ENCODE measurements at places on chromosomes 11 and 22.
A peak's percentile ranks its signal among the peaks of the same experiment; 100 is the strongest.

DNA sequence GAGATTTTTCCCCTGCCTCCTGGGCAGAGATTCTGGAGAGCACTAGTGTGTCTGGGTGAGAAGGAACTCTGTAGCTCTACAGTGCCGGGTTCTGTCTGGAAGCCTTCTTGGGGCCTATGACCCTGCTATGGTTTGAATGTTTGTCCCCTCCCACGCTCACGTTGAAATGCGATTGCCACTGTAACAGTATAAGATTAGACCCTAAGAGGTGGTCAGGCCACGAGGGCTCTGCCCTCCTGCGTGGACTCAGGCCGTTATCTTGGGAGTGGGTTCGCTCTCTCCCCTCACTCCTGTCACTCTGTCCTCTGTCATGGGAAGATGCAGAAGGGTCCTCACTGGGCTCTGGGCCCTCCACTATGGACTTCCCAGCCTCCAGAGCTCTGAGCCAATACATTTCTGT, 3.5 kb downstream of the AP5B1 start:
- no peak for DNase-seq

- DNase-seq = no peak
These were observed 3.3 kb downstream of the SIDT2 start for GRCh38 chr11:117181586-117182550.

GRCh38 chr11:65786786-65787636, at the start of gene OVOL1:
Gene OVOL1, plus strand, starts transcription at chr11:65787063. Its CDS starts 311 bp downstream, at chr11:65787374.
- peak; percentile 39 for DNase-seq

- no peak for DNase-seq
These were observed 817.4 kb downstream of the NTM start for GRCh38 chr11:132187814-132188213.

GRCh38 chr11:58549644-58550043, 26.0 kb downstream of the LPXN start:
- DNase-seq = no peak

DNA sequence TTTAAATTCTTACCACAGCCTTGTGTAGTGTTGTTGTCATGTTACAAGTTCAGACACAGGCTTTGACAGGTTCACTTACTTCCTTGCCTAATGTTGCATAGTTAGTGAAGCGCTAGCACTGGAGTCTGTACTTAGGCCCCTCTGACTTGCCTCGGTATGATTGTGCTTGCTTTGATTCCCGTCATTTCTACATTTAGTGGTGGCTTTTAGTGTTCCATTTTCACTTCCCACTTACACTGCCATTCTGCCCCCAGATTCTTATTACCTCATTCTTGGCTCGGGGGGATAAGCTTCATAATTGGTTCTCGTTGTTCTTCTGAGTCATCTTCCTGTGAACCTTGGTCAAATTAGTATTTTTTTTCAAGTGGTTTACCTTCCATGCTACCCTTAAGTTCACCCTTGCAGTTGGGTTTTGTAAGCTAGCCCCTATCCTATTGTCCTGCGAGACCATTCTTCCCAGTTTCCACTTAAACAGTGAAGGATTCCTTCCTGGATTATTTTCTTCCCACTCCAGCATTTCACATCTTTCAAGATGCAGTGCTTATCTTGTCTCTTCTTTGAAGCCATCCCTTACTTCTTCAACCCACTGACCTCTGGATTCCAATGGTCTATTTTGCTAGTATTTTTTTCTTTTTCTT, 68.7 kb downstream of the DDX10 start:
- peak; percentile 3 for DNase-seq

DNA sequence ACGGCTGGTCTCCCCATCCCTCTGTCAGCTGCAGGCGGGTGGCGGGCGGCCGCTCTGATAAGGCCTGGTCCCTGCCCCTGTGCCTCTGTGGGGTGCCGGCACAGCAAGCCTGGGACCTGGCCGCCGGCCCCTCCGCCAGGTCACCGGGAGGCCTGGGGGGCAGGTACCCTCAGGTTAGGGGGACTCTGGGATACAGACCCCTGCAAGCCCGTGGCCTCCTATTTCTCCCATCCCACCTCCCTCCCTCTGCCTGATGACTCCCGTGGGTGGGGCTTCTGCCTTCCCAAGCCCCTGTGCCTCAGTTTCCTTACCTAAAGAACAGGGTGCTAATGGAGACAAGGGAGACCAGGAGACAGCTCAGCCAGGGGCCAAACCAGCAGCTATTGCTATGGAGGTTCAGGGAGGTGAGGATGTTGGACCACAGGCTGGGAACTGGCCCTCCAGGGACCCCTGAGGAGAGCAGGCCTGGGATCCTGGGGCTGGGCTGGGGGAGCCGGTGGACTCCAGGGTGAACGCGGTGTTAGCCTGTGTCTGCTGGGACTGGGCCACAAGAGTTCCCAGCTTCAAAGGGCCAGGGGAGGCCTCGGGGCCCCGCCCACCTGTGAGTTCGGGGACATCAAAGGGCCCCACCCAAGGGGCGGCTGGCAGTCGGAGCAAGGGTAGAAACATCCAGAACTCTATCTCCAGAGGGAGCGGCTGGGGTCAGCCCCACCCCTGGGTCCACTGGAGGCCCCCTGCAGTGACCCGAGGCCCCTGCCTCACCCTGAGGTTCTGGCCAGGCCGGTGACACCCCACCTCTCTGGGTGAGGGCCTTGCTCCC, 32.0 kb upstream of the TH start:
- no peak for DNase-seq

DNA sequence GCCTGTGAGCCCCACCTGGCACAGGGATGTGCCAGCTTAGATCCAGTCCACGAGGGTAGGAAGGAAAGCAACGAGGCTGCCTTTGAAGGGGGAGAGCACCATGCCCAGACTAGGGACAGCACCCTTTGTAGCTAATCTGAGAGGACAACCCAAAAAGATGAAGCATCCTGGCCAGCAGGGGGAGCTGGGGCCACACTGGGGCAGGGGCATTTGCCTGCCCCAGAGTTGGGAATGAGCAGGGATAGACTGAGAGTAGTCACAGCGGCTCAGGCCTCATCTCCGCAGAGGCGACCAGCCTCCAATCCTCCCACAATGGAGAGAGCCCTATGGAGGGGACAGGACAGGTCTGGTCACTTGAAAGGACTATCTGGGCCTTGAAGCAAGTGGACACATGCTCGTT, 16.4 kb downstream of the LMO1 start:
- no peak for DNase-seq

DNA sequence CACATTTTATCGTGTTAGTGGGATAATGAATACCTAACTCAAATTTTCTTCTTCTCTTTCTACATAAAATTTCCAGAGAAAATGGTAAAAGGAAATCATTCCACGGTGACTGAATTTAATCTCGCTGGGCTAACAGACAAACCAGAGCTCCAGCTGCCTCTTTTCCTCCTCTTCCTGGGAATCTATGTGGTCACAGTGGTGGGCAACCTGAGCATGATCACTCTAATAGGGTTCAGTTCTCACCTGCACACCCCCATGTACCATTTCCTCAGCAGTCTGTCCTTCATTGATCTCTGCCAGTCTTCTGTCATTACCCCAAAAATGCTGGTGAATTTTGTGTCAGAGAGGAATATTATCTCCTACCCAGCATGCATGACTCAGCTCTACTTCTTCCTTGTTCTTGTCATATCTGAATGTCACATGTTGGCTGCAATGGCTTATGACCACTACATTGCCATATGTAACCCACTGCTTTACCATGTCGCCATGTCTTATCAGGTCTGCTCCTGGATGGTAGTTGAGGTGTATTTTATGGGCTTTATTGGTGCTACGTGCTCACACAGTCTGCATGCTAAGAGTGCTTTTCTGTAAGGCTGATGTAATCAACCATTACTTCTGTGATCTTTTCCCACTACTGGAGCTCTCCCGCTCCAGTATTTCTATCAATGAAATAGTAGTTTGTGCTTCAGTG, 24.1 kb downstream of the OR10D3 start:
- no peak for DNase-seq

DNA sequence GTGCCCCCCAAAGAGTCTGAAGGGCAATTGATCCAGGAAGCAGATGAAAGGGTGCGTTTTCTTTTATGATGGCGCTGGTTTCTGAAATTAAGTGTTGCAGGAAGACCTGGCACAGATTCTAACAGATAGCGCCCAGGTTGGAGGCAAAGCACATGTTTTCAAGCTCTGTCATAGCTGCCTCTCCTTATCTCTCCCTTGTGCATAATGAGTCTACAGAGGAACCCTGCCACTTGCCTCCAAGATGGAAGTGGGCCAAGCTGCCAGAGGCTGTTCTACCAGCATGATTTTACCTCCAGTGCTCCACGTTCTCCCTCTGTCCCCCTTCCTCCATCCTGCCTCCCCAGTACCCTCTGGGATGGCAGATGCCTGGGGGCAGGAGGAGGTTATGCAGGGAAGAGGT, 30.0 kb upstream of the TLCD5 start:
- no peak for DNase-seq

- no peak for DNase-seq
These were observed 143.6 kb downstream of the ADAMTS15 start for GRCh38 chr11:130592056-130592455.

- DNase-seq = no peak
These were observed 247.8 kb upstream of the ZC3H12C start for GRCh38 chr11:109845437-109845836.

- no peak for DNase-seq
These were observed 55.7 kb downstream of the PANX1 start for GRCh38 chr11:94184362-94184761.

- DNase-seq = no peak
These were observed 548.1 kb downstream of the CNTN5 start for GRCh38 chr11:99568808-99569207.

DNA sequence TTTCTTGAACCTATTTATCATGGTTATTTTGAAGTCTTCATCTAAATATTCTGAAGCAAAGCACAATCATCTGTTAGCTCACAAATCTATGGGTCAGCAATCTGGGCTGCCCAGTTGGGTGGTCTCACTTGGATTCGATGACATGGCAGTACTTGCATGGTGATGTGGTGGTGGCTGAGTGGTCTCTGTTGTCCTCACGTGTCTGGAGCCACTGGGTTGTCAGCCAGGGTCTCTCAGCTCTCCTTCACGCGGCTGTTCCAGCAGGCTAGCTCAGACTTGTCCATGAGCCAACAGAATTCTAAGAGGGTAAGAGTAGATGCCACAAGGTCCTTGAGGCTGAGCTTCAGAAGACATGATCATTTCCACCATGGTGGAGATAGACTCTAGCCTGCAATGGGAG, 66.4 kb upstream of the KCNQ1OT1 start:
- no peak for DNase-seq

DNA sequence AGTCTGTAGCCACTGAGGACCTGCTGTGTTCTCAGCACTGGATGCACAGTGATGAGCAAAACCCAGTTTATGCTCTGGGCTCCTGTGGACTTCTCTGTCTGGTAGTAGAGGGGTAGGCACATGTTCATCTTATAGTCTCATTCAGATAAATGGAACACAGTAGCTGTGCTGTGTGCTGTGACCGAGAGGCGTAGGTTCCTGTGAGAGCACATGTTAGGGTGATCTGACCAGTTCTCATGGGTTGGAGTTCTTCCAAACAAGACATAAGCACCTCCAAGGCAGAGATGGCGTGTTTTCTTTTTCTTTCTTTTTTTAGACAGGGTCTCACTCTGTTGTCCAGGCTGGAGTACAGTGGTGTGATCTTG, 154.8 kb upstream of the RASSF10 start:
- no peak for DNase-seq

GRCh38 chr11:31805037-31805628, 6.0 kb downstream of the PAX6 start:
- no peak for DNase-seq

DNA sequence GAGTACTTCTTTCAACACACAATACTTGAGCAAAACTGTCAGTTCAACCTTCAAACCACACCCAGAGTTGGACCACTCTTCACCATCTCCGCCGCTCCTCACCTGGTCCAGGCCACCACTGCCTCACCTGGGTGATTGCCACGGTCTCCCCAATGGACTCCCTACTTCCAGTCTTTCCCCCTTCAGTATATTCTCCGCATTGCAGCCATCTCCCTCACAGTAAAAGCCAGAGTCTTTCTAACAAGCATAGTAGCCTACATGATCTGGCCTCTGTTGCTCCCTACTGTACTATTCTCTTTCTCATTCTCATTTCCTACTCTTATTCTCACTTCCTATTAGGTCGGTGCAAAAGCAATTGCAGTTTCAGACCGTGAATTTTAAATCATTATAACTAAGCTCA, 28.5 kb downstream of the AASDHPPT start:
- no peak for DNase-seq

- DNase-seq = no peak
These were observed 84.4 kb downstream of the DENND5A start for GRCh38 chr11:9180784-9181183.

GRCh38 chr11:131964698-131965483, 594.5 kb downstream of the NTM start:
- no peak for DNase-seq

GRCh38 chr11:64248578-64248977, 1.8 kb upstream of the PPP1R14B start:
- DNase-seq = no peak

- no peak for DNase-seq
These were observed 5.2 kb downstream of the SLC25A17 start for GRCh38 chr22:40813912-40814315.

GRCh38 chr11:102849311-102849710, 5.9 kb upstream of the MMP3 start:
- DNase-seq = no peak

DNA sequence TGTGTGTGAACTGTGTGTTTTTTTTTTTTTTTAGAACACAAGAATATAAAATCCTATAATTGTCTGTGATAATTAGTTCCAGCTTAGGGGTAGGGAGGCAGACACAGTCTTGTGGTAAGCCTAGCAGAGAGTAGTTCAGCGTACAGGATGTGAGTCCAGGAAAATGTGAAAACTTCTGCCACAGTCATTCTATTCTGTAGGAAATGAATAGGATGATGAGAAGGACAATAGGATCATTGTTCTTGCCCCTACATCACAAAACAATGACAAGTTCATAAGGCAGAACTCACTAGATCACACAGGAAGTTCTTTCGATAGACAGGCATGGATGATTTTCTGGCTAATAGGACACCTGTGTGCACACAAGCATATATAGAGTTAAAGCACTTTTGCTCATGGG, 132.2 kb downstream of the NAV2 start:
- DNase-seq = no peak

DNA sequence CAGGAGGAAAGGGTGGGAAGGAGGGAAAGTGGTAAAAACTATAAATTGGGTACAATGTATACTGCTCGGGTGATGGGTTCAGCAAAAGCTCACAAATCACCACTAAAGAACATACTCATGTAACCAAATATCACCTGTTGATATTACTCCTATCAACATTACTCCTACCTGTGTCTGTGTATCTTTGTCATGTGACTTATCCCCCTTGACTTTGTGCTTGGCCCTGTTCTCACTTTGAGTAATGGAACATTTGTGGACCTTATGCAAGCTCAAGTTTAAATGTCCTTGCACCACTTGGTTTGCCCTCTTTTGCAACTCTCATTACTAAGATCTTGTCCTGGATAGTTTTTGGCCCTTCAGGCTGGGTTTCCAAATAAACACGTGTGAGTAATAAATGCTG, 39.0 kb downstream of the ZNF280B start:
- DNase-seq = no peak

GRCh38 chr11:36156161-36156816, 132.9 kb downstream of the COMMD9 start:
- DNase-seq = no peak

GRCh38 chr11:9752091-9752490, 88.2 kb downstream of the SWAP70 start:
- DNase-seq = no peak

- DNase-seq = no peak
These were observed 162.5 kb downstream of the CEP164 start for GRCh38 chr11:117489999-117490679.
